Activated T-helper 1 cell treated with anti-CD3 and anti-CD28 coated beads, Interleukin-2, amount 50 U/mL, for 16 hours (primary cell): ENCODE measurements at places on chromosomes 3 and 15.

DNA sequence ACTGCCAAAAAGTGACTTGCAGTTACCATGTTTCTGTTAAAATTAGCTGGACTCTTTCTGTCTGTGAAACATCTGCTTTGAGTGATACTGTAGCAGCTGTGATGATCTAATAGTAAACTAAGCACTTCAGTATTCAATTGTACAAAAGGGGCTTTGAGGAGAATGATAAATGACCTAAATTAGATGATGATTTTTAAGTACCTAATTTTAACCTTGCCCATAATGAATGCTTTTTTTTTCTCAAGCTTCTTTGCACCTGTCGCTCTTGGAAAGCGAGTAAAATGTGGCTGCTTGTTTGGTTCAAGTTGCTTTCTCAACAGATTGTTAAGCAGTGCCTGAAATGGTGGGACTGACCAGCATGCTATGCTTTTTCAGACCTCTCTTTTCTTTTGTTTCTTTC lies 752.3 kb downstream of the EPHA3 start:
- DNase-seq: no peak

- no peak for DNase-seq
These were observed 58.4 kb downstream of the NME9 start for GRCh38 chr3:138271189-138271794.

DNA sequence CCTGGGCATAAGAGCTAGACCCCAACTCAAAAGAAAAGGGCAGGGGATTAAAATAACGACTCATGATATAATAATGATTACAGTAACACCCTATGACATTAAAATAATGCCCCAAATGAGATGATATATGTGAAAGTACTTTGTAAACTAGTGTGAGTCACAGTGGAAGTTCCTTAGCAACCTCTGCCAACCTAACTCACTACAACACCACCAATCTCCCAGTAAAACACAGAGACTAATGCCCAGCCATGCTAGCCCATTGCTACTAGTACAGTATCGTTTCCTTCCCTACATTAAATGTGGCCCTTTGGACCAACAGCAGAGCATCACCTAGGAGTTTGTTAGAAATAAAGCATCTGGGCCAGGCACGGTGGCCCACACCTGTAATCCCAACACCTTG lies 11.2 kb upstream of the ADAMTS7 start:
- no peak for DNase-seq

- DNase-seq: no peak
These were observed 178.9 kb downstream of the KCNMB2 start for GRCh38 chr3:178714925-178715832.

GRCh38 chr3:78287085-78287484 lies 1247.2 kb downstream of the ROBO2 start:
- DNase-seq: no peak

GRCh38 chr15:83842281-83842680 lies 188.4 kb downstream of the ADAMTSL3 start:
- DNase-seq: no peak

GRCh38 chr3:51510996-51511395 lies 11.2 kb upstream of the DCAF1 start:
- DNase-seq: no peak

DNA sequence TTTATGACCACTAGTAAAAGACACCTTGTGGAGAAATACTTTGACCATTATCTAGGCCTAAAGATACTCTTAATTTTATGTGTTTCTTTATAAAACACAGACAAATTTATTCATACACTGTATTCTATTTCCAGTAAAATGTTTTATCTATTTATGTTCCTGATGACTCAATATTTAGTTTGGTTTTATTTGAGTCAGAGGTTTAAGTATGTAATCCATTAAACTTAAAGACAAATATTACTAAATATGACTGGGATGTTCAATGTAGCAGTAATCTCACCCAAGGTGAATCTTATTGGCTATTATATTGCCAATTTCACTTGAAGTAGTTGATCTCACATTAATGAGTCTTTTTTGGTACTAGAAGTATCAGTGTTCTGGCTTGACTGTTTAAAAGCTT lies 799.7 kb downstream of the CADM2 start:
- no peak for DNase-seq

- DNase-seq: no peak
These were observed 4.2 kb downstream of the TP63 start for GRCh38 chr3:189635339-189635738.

DNA sequence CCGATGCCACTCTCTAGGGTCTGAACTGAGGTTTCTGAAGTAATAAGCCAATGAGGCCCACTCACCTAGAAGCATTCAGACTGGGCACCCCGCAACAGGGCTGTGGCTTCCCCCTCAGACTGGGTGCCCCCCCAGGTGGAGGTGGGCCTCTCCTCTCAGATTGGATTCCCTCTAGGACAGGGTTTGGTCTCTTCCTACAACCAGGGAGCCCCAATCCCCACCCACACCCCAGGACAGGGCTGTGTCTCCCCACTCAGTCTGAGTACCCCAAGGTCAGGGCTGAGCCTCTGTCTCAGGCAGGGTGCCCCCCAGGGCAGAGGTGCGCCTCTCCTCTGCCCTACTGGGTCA lies 27.7 kb downstream of the PTH1R start:
- no peak for DNase-seq

GRCh38 chr15:93036951-93037819 lies 51.8 kb downstream of the RGMA start:
- DNase-seq: no peak

DNA sequence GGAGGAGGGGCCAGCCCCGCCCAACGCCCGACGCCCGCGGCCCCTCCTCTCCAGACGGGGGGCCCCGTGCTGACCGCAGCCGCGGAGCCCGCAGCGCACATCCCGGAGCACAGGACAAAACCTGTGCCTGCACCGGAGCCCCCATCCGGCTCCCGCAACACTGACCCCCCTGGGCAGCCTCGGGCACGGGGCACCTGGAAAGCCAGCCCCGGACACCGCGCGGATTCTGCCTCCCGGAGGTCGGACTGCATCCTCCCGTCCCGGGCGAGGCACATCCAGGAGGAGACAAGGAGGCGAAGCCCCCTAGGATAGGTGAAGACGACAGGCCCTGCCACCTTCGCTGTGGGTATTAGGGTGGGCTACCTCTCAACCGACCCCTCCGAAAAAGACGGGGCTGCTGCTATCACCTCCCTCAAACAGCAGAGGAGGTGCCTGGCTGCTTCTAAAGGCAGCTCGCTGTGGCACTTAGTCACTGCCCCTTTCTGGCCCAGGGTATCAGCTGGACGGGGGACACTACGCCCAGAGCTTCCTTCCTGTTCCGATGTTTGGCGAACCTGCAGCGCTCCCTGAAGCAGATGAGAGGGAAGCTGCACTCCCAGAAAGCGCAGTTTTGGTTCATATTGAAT lies 10.6 kb downstream of the XXYLT1 start:
- no peak for DNase-seq

- no peak for DNase-seq
These were observed 66.7 kb downstream of the FILIP1L start for GRCh38 chr3:100047455-100048141.

DNA sequence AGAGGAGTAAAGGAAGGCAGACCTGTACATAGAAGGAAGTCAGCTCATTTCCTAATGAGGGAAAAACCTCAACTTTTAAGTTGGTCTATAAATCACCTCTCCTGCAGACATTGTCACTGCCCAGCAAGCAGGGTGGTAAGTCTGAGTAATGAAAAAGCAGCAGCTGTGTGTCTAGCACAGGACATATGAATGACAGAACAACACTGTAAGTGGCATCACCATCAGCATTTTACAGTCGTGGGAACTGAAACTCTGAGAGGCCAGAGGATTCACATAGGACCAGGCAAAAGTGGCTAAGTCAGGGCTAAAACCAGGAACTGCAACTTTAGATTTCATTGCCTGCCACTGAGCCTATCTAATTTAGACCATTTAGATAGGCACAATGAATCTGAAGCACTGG lies 235.6 kb downstream of the CLSTN2 start:
- DNase-seq: no peak

- no peak for DNase-seq
These were observed 6.1 kb downstream of the RASSF1 start for GRCh38 chr3:50334339-50335075.

- DNase-seq: no peak
These were observed 196.4 kb downstream of the VGLL3 start for GRCh38 chr3:86794361-86795065.

DNA sequence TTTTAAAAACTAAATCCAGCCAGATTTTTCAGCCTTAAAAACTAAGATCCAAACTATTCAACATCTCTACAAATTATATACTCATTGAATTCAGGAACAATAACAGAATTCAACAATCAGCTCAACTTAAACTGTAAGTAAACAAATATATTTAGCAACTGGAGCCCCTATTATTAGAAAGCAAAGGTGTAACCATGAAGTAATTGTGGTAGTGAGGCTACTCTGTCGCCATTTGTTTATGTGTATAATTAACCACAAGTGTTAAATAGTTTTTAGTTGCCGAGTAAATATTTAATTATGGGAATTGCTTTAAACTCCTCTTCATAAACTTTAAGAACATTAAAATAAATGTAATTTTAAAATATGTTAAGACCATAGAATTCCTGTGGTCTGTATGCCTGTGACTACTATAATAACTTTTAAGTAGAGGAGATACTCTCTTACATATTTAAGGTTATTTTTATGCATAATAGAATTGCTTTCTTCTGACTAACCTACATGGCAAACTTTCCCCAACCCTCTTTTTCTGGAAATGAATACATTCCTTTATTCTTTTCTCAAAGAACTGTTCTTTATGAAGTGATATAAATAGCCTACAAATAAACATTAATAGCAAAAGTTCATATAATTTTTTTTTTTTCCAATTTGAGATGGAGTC lies 51.2 kb downstream of the MFN1 start:
- DNase-seq: no peak

DNA sequence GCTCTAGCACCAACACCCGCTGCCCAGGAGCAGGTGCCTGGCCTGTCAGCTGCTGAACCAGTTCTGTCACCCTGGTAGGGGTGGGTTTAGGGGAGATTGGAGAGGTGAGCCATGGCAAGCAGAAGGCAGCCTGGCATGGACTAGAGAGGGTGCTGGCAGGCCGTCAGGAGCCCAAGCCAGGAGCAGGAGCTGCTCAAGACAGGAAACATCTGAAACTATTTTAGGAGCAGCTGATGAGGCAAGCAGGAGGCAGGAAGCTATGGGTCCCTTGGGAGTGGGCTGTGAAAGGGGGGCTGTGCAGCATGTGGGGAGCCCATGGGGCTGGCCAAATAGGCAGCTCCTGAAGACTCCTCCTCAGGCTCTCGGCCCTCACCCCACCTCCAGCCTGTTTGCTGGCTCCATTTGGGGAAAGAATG lies 2.3 kb downstream of the INKA1 start:
- DNase-seq: no peak

GRCh38 chr3:151890721-151891141 lies 17.3 kb downstream of the SUCNR1 start:
- DNase-seq: no peak

GRCh38 chr15:35725353-35725752 lies 179.4 kb upstream of the DPH6 start:
- DNase-seq: no peak

DNA sequence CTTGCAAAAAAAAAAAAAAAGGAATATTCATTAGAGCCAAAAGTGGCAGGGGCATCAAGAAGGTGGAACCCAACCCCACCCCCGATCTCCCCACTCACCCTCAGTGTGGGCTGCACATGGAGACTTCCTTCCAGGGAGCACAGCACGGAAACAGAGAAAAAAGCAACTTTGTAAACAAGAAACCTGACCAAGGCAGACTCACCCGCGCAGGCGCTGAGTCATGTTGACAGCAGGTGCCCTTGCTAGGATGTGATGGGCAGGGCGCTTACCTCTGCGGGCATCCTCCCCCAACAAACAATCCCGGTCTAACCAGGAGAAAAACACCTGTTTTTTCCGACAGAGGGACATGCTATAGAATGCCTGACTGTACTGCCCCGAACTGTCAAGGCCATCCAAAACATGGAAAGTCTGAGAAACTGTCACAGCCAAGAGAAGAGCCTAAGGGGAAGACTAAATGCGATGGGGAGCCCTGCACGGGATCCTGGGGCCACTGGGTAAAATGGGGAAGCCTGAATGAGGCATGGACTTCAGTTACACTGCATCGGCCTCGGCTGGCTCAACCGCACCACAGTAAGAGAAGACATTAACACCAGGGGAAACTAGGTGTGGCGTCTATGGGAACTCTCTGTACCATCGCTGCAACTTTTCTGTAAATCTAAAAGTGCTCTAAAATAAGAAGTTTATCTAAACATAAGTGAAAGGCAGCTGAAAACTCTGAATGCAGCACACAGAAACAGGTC lies 66.7 kb upstream of the GATA2 start:
- DNase-seq: no peak

DNA sequence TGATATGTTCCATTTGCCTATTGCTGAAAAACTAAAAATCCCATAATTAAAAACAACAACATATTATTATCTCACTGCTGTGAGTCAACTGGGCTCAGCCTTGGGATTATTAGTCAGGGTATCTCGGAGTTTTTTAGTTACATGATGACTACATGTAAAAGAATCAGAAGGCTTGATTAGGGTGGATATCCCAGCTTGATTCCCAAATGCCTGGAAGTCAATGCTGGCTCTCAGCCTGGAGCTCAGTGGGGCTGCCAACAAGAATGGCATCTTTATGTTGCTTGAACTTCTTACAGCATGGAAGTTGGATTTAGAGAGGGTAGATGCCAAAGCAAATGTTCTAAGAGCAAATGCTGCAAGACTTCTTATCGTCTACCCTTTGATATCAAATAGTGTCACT lies 278.5 kb downstream of the PLOD2 start:
- DNase-seq: no peak

DNA sequence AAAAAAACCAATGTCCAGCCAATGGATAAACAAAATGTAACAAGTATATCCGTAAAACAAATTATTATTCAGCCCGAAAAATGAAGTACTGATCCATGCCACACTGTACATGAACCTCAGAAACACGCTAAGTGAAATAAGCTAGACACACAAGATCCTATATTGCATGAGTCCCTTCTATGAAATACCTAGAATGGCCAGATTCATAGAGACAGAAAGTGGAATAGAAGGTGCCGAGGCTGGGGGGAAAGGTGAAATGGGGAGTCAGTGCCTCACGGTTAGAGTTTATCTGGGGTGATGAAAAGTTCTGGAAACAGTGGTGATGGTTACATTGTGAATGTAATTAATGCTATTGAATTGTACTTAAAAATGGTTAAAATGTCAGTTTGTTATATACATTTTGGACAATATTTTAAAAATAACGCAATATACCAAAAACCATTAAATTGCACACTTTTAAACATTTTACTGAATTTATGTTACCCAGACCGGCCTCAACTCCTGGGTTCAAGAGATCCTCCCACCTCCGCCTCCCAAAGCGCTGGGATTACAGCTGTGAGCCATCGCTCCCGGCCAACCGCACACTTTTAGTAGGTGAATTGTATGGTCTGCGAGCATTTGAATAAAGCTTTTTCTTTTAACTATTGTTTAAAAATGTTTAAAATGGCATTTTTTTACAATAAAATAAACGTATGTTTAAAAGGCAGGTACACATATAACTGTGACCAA lies 2.1 kb downstream of the RNF168 start:
- no peak for DNase-seq

- no peak for DNase-seq
These were observed 108.1 kb downstream of the PLOD2 start for GRCh38 chr3:146052791-146053310.

- DNase-seq: no peak
These were observed 7.9 kb upstream of the SYNM start for GRCh38 chr15:99096894-99097426.
